Stimulated activated CD8-positive, alpha-beta memory T cell treated with anti-CD3 and anti-CD28 coated beads, Interleukin-4, amount 100 ng/mL, for 4 hours (primary cell): ENCODE measurements at places on chromosomes 11 and 22.
A peak's percentile ranks its signal among the peaks of the same experiment; 100 is the strongest.

- no peak for DNase-seq
These were observed 3.5 kb downstream of the OR5M1 start for GRCh38 chr11:56611174-56611573.

DNA sequence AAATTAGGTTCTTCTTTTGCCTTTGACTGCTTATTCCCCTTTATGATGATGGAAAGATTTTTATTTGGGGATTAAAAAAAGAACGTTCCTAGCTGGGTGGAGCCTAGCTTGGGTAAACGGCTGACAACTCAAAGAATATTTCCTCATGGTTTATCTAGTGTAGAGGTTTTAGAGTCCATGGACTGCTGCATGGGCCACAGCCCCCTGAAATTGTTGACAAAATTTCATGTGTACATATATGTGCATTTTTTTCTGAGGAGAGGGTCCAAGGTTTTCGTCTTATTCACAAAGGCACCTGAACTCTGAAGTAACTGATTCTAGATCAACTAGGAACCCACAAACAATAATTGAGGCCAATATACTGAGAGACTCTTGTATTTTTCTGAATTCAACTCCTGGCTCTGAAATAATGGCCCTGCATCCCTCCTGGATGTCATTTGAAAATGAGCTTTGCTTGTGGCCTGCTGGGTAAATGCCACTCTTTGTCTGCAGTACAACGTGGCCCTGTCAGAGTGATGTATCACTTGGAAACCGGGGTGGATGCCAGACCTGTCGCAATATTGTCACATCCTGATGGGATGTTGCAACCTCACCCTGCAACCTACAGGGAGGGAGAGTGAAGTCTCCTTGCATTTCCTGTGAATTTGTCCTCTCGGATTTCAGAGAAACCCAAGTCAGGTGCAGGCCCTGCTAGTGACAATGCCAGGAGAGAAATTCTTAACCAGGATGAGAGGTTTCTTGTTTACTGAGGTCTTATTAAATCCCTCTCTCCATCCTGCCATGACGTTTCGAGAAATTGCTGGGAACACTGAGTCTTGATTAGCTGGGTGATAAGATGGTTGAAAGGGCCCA lies 33.8 kb downstream of the EHF start:
- no peak for DNase-seq

DNA sequence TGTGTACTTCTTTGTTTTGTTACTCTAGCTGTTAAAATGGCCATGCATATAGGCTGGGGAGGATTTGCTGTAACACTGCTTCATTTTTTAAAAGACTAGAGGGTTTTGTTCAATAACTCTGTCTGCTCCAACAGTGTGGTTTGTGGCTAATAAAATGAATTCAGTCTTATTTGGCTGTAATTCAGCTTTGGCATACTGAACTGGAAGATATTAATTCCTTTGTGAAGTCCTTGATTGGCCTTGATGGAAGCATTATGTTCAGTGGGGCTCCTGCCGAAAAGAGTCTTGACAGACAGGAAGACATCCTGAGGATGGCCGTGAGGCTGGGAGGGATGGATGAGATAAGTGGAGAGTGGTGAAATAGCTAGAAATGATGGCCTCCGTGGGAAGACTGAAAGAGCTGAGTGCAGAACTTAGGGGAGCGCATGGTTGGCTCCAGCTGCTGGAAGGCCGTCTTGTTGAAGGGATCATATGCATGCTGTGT lies 44.8 kb upstream of the MYO18B start:
- DNase-seq = no peak

DNA sequence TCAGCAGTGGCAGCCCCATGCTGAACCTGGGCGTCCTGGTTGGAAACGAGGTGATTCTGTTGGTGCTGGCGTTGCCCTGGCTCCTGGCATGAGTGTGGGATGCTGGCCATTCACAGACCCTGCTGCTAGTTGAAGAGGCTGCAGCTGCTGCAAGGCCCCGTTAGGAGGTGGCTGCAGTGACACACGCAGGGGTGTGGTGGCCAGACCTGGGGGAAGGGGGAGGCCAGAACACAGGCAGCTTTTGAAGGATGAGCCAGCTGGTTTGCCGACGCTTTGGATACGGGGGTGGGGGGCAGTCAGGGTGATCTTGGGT lies 77.2 kb downstream of the MORC2 start:
- DNase-seq = no peak

DNA sequence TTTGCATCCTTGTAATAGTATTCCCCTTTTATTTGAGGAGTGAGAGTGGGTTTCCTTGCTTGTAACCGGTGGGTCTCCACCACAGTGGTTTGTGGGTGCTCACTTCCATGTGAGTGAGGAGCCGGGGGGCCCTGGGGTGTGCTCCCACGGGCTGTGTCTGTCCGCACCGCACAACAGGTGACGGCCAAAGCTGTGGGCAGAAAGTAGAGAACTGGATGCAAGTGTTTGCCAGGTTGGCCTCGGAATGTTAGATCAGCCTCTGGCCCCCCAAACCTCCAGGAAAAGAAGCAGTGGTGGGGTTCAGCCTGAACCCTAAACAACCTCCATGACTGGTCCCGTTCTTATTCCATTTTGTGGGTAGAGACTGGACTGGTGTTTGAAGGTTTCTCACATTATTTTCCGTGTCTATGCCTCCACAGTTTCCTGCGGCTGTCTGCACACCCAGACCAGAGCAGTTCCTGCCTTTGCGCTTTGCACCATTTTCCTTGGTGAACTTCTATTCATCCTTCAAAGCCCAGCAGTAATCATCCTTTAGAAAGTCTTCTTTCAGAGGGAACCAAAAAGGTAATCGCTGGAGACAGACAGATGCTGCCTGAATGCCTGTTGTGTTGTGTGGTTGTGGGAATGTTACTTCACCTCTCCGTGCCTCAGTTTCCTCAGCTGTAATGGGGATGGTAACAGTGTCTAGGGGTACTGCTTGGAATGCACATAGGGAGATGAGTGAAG lies 77.2 kb downstream of the MYEOV start:
- DNase-seq = no peak

DNA sequence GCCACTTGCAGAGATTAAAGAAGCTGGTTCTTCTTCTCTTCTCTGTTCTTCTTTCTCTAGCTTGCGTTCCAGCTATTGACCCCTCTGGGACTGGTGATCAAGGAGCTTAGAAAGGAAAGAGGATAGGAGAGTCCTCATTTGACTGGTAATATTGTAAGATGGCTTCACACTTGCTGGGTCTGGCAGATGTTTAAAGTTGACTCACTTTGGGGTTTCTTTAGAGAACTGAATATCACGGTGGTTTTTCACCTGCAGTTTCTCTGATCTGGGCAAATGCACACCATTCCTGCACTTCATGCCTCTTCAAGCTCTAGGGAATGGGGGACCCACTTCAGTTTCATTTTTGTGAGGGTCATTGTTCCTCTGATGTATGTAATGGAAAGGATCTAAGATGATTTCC lies 41.8 kb upstream of the DEUP1 start:
- no peak for DNase-seq

GRCh38 chr11:37451903-37452302 lies 853.9 kb upstream of the RAG2 start:
- DNase-seq = no peak

- DNase-seq = no peak
These were observed 3.6 kb upstream of the CCDC81 start for GRCh38 chr11:86370922-86371594.

DNA sequence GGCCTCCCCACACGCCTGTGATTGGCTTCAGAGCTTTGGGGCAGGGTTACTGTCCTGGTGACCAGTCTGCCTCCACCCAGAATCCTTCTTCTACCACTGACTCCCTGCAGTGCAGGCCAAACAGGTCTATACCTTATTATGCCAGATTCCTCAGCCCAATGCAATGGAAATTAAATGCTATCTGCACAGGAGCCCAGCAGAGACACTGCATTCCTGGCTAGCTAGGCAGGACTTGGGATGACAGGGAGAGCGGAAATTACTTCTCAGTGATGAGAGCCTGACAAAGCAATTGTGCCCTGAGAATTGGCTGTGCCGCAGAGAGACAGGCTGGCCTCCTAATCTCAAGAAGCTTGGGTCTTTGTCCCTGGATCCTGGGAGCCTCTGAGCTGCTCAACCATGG lies 143.8 kb upstream of the NCAM1 start:
- no peak for DNase-seq

- DNase-seq = peak; percentile 13
These were observed 24.7 kb downstream of the LAYN start for GRCh38 chr11:111565114-111565720.

- no peak for DNase-seq
These were observed 6.0 kb downstream of the PKNOX2 start for GRCh38 chr11:125170510-125171031.

- DNase-seq = no peak
These were observed 100.7 kb downstream of the CELSR1 start for GRCh38 chr22:46436595-46437175.

- no peak for DNase-seq
These were observed 36.5 kb upstream of the ARFGAP3 start for GRCh38 chr22:42893371-42894150.
